Activated T-helper 2 cell treated with anti-CD3 and anti-CD28 coated beads, Interferon-gamma antibody, Interleukin-2, Interleukin-4, amounts not matched to agents 10 μg/mL and 5 μg/mL and 100 μg/mL, durations not matched to agents 14 hours and 24 hours and 36 hours (primary cell): ENCODE measurements at places on chromosomes 3 and 15. TPM values are rescaled to one million over a fixed set of nuclear protein-coding genes. Genes with fewer than 3 reads are reported as not detected.
A peak's percentile ranks its signal among the peaks of the same experiment; 100 is the strongest.

- DNase-seq, result no peak
- H3K4me3 ChIP-seq, result no peak overlapping the region
- H3K27me3 ChIP-seq, result no peaks in the 10 kb centered on the region
- H3K36me3 ChIP-seq, result no peaks in the 10 kb centered on the region
Observed at GRCh38 chr15:63879211-63879610, 45.5 kb upstream of the HERC1 start.

- no peak overlapping the region for H3K4me3 ChIP-seq
- H3K27me3 ChIP-seq, result peaks cover 6% of the 10 kb centered on the region
- no peaks in the 10 kb centered on the region for H3K36me3 ChIP-seq
- peaks cover 33% of the 10 kb centered on the region for H3K4me1 ChIP-seq
- no peak overlapping the region for H3K27ac ChIP-seq
Observed at GRCh38 chr15:63999177-63999576, 47.1 kb downstream of the DAPK2 start.

DNA sequence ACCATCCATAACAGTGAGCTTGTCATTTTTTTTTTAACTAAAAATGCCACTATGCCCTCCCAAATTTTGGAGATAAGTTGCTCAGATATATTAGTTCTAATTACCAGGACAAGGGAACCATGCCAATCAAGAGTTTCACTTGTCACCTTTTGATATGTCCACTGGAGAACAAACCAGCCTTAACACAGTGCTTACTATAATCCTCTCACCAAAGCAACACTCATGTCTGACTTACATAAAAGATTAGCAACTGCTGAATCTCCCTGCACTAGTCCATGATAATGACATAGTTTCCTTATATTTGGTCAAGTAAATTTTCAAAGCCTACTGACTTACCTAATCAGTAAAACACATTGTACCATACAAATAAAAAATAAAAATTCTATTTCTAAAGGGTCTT lies 44.4 kb downstream of the TTBK2 start:
- H3K4me3 ChIP-seq, result no peak overlapping the region
- no peak for DNase-seq
- no peaks in the 10 kb centered on the region for H3K27me3 ChIP-seq

Gene NPRL2
- 34.5 and 42.7 TPM in 2 replicates for total RNA-seq

DNA sequence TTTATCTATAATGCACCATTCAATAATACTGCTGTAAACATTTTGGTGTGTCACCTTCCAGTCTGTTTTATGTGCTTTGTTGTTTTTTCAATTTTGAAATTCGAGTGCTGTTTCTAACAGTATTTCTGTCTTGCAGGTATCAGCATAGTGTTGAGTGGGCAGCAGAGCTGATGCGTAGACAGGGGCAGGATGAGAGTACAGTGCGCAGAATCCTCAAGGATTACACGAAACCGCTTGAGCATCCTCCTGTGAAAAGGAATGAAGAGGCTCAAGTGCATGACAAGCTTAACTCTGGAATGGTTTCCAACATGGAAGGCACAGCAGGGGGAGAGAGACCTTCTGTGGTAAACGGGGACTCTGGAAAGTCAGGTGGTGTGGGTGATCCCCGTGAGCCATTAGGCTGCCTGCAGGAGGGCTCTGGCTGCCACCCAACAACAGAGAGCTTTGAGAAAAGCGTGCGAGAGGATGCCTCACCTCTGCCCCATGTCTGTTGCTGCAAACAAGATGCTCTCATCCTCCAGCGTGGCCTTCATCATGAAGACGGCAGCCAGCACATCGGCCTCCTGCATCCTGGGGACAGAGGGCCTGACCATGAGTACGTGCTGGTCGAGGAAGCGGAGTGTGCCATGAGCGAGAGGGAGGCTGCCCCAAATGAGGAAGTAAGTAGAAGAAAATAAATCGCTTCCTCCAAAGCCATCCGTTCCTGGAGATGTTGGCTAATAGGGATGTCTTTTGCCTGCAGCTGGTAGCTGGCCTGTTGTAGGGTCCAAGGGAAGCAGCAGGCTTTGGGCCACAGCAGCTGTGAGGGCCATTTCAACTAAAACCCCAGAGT lies 19.1 kb downstream of the TSEN2 start:
- H3K27ac ChIP-seq, result no peak overlapping the region
- no peak overlapping the region for H3K4me3 ChIP-seq
- H3K4me1 ChIP-seq, result peaks cover 1% of the 10 kb centered on the region
- no peak for DNase-seq

GRCh38 chr3:105166893-105167292 lies 199.8 kb upstream of the ALCAM start:
- H3K27ac ChIP-seq, result no peak overlapping the region
- no peaks in the 10 kb centered on the region for H3K36me3 ChIP-seq
- no peaks in the 10 kb centered on the region for H3K4me1 ChIP-seq
- no peak for DNase-seq
- H3K4me3 ChIP-seq, result no peak overlapping the region

Gene IDH3A
- total RNA-seq, result 132 and 152 TPM in 2 replicates

DNA sequence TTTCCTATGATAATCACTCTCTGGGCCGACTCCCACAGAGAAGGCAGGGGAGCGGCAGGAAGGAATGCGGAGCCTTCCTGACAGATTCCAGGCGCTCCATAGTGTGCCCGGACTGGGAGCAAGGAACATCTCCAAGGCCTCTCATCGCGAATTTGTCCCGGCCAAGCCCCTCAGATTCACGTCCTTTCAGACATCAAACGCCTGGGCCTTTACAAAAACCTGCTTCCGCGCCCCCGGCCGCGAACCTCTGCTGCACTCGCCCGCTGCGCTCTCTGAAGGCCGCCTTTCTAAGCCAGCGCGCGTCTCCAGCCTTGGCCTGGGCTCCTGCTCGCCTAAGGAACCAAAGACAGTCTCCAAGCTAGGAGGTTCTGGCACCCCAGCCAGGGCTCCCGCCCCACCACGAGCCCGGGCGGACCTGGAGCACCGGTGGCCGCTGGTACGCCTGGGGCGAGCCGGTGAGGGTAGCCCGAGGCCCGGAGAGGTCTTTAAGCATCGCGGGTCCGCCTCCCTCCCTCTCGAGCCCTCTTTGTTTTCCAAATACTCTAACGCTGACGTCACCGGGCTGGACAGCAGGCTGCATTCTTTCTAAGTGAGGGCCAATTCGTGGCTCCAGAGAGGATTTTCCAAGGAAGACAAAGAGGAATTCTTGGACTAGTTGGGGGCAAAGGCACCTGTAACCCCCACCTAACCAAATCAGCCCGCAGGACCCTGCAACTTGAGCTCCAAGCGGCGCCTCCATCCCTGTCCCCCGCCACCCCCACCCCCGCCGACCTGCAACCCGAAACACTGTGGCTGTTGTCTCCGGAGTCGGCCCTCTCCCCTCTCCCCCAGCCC lies 759 bp downstream of the AMOTL2 start:
- peaks cover 43% of the 10 kb centered on the region for H3K27me3 ChIP-seq
- DNase-seq, result no peak
- H3K4me1 ChIP-seq, result peaks cover 5% of the 10 kb centered on the region
- no peaks in the 10 kb centered on the region for H3K36me3 ChIP-seq
- H3K4me3 ChIP-seq, result no peak overlapping the region
- H3K27ac ChIP-seq, result no peak overlapping the region

DNA sequence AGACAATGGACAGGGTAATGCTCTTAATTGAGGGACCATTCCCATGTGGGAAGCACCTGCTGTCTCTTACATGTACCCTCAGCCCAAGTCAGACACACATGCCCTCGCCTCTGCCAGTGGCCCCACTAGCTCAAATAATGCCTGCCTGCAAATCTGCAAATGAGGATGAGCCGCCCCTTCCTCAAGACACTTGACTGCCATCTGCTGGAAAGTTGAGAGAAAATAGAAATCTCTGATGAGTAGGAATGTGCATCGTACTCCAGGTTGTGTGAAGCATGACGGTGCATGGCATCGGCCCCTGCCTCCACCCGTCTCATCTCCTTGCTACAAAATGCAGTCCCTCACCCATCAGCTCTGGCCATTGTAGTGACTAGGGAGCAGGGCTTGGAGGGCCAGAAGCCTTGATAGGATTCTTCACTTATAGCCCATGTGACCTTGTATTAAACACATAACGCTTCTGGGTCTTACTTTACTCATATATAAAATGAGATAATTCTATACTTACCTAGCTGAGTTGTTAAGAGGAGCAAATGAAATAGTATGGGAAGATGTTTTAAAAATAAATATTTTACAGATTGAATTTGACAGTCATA lies 6.3 kb upstream of the SCN5A start:
- no peak for DNase-seq
- H3K4me3 ChIP-seq, result no peak overlapping the region
- peaks cover 43% of the 10 kb centered on the region for H3K27me3 ChIP-seq
- H3K4me1 ChIP-seq, result peaks cover 6% of the 10 kb centered on the region

DNA sequence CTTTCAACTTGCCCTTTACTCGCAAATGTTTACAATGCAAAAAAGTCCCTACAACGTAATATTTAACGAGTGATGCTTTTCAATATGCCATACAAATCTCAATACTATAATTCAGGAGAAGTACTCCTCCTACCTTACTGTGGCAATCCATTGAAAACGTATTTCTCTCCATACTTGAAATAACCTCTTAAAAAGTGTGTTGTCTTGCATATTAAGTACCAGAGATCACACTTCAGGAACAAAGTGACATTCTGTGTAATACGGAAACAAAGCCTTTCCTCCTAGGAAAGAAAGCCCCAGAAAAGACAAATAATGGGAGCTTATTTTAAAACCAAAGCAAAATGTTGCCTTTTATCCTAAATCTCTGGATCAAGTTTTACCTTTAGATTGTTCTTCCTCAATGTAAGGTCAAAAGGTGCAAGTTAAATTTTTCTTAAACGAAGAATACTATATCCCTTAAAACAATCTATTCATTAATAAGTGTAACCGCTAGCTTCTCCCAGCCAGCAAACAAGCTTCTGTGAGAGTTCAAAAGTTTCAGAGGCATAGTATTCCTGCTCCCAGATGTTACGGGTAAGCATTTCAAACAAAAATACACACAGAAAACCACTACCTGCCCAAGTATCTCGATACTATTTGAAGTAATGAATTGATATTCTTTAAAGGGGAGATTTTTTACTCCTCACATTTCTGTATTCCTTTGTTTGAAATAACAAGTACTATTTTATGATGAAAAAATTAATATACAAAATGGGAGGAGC lies 1.7 kb downstream of the TJP1 start:
- H3K36me3 ChIP-seq, result peaks cover 5% of the 10 kb centered on the region
- H3K4me1 ChIP-seq, result peaks cover 6% of the 10 kb centered on the region

DNA sequence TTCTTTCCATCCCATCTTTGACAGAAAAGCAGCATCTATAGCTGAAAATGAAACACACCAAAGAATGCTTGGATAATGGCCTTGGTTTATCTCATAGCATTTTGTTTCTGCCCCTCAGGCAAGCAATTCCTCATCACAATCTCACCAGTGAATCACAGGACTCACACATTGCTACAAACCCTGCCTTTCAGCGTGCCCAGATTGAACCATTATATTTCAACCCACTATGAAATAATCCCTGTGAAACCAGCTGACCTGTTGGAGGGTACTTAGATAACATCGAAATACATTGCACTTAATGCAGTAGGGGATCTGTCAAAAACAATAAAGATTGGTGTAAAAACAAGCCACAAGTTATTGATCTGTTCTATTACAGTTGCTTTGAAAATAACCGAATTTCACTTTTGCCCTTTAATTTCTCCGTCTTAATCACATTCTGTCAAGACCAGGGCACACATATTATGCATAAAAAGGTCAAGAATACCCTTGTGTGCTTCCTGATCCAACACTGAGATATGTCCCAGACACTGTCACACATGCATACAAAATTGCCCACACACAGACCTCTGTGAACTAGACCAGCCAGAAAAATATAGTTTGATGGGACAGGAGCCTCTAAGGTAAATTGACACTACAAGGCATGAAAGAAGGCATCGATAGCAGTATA lies 839.8 kb downstream of the NTRK3 start:
- H3K27me3 ChIP-seq, result no peaks in the 10 kb centered on the region
- H3K27ac ChIP-seq, result no peak overlapping the region
- no peaks in the 10 kb centered on the region for H3K36me3 ChIP-seq

Gene LMLN
- total RNA-seq, result 4.3 and 4.4 TPM in 2 replicates

Gene CGNL1
- not detected in 2 replicates for total RNA-seq

GRCh38 chr3:112366522-112366921 lies 33.6 kb downstream of the CD200 start:
- H3K27ac ChIP-seq, result peak overlapping the region; percentile 64
- no peaks in the 10 kb centered on the region for H3K27me3 ChIP-seq
- no peak overlapping the region for H3K4me3 ChIP-seq

- H3K36me3 ChIP-seq, result no peaks in the 10 kb centered on the region
- no peak overlapping the region for H3K27ac ChIP-seq
- H3K27me3 ChIP-seq, result peaks cover 51% of the 10 kb centered on the region
Observed at GRCh38 chr3:185363662-185364203, 797 bp downstream of the MAP3K13 start.

DNA sequence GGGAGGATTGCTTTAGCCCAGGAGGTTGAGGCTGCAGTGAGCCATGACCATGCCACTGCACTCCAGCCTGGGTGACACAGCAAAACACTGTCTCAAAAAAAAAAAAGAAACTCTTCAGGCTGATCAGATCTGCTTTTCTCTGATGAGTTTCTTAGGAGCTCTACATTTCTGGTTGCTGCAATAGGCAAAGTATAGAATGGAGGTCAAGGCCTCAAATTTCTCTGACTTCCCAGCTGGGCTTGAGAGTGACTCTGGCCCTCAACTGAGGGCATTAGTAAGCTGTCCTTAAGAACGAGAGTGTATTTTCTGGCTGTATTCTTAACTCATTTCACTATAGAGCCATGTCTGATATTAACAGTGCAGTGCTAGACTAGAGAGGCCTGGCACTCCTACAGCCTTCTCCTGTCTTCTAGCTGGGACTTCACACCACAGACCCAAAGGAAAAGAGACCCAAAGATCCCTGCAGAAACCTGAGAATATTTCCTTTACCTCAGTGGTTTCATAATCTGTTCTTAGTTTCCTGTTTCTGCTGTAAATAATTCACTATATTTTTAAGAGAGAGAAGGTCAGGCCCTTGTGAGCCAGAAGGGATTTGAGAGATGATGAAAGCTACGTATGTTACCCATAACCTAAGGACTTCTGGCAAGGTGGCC lies 2.0 kb upstream of the NR1I2 start:
- H3K4me3 ChIP-seq, result no peak overlapping the region
- peaks cover 6% of the 10 kb centered on the region for H3K4me1 ChIP-seq
- H3K27me3 ChIP-seq, result peaks cover 4% of the 10 kb centered on the region
- no peaks in the 10 kb centered on the region for H3K36me3 ChIP-seq

DNA sequence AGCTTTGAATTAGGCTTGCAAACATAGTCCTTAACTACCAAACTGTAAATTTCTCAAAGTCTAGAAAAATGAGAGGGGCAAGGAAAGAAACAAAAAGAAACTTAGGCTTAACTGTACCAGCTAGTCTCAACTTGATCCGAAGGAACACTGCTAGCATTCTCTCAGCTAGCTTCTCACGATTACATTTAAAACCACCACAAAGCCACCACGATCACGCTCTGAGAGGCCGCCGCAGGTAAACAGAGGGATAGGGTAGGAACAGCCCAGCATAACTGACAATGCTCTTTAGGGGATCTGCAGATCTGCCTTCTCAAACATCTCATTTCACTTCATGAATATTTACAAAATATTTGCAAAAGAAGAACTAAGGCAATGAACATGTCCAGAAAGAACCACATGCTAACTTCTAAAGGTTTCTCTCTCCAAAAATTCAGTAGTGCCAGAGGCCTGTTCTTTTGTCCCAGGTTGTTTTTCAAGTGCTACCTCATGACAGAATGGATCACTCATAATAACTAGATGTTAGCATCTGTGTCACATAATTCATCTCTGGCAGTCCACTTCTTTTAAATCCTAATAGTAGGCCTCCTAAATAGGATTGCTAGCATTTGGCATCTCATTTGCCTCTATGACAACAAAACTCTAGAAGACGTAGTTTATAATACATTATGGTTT lies 18.9 kb downstream of the VGLL4 start:
- peak overlapping the region; percentile 57 for H3K4me3 ChIP-seq
- H3K36me3 ChIP-seq, result peaks cover 57% of the 10 kb centered on the region
- H3K27ac ChIP-seq, result peak overlapping the region; percentile 87
- peaks cover 76% of the 10 kb centered on the region for H3K4me1 ChIP-seq
